ENCODE measurements at places on chromosomes 3 and 15. TPM values are rescaled to one million over a fixed set of nuclear protein-coding genes. Genes with fewer than 3 reads are reported as not detected.

DNA sequence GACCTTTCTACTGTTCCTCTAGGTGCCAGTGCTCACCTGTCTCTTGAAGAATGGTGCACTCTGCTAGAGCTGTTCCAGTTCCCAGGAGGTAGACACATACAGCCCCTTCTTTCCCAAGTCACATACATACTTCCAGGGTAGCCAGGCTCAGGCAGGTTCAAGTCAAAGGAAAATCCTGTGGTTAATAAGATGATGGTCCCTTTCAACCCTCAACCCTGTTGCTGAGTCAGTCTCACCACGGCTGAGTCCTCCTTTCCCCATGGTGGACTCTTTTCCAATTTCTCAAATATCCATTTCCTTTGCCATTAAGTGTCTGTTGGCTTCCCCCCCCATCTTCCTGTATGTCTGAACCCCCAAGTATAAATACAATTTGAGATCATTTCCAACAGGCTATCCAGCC, 56.1 kb upstream of the ACAN start:
- DNase-seq: no peak

DNA sequence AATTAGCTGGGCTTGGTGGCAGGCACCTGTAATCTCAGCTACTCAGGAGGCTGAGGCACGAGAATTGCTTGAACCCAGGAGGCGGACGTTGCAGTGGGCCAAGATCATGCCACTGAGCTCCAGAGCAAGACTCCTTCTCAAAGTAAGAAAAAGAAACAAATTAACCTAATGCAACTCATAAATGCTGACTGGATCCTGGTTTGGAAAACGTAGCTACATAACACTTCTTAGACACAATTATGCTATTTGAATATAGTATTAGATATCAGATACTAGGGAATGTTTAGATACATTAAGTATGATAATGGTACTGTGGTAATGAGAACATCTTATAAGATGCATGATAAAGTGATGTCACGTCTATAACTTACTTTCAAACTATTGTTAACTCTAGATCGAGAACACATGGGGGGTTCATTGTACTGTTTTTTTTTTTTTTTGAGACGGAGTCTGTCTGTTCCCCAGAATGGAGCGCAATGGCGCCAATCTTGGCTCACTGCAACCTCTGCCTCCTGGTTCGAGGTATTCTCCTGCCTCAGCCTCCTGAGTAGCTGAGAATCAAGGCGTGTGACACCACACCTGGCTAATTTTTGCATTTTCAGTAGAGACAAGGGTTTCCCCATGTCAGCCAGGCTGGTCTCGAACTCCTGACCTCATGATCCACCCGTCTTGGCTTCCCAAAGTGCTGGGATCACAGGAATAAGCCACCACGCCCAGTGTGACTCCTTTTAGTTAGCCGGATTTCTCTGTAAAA, 5.9 kb upstream of the ISY1 start:
- DNase-seq: no peak

- DNase-seq: no peak
These were observed 182.0 kb upstream of the RGMA start for GRCh38 chr15:93270937-93271467.

DNA sequence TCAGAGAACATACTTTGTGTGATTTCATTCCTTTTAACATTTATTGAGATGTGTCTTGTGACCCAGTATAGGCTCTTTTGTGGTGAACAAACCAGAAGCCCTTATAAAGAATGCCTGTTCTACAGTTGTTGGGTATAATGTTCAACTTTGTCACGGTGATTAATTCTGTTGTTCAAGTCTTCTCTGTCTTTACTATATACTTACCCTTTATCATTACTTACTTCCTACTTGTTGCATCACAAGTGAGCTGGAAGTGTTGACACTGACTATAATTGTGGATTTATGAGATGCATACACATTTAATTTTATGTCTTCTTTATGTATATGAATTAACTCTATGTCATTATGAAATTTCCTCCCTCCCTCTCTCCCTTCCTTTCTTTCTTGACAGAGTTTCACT, 59.7 kb upstream of the TBL1XR1 start:
- DNase-seq: no peak

GRCh38 chr15:50778086-50778485, 12.6 kb upstream of the SPPL2A start:
- no peak for DNase-seq

DNA sequence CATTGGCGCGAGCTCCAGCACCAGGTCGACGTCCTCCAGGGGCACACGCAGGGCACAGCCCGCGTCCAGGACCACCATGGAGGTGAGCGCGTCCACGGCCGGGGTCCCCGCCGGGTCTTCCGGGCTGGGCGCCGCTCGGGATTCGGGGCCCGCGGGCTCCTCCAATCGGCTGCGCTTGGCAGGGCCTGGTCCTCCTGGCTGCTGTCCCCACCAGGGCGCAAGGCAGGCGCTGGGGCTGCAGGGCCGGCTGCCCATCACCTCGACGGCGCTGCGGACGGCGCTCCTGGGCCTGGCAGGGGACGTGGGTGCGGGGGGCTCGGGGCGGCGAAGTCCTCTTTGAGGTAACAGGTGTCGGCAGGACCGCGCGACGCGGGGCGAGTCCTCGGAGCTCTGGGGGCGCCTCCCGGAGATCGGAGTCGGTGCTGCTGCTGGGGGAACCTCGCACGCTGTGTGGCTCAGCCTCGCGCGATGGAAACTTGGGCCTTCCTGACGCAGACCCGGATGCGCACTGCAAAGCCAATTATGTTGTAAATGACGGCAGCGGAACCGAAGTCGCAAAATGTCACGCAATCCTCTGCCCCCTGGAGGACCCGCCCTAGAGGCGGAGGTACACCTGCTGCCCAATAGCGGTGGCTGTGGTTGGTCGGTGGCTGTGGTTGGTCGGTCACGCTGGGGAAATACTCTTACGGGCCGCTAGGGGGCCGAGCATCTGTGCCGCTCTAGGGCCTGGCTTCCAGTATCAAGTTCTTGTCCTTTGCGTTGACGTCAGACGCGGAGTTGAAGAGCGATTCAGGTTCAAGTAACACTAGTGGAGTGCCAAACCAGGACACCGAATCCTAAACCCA, at the start of gene PRR23C:
PRR23C (minus strand) TSS at position 527 of the 845 bp plus-strand sequence; CDS start at position 255, 272 bp downstream.
- DNase-seq: no peak

GRCh38 chr15:45637552-45638033, 2.8 kb downstream of the SQOR start:
- DNase-seq: peak; percentile 23

DNA sequence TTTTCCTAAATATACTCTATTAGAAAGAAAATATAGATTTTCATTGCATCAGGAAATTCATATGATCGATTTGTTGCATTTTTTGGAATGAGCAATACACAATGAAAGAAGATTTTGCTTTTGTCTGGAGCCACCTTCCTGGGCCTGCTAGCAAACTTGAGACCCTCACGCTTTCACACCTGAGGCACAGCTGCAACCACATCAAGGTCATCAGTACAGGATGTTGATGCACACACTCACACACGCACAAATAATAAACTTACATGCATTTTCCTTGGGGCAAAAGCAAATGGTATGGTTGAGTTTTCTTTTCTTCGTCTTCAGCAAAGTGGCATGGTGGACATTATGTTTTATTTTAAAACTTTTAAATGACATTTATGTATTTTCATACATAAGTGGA, 64.8 kb upstream of the SATB1 start:
- peak; percentile 3 for DNase-seq

DNA sequence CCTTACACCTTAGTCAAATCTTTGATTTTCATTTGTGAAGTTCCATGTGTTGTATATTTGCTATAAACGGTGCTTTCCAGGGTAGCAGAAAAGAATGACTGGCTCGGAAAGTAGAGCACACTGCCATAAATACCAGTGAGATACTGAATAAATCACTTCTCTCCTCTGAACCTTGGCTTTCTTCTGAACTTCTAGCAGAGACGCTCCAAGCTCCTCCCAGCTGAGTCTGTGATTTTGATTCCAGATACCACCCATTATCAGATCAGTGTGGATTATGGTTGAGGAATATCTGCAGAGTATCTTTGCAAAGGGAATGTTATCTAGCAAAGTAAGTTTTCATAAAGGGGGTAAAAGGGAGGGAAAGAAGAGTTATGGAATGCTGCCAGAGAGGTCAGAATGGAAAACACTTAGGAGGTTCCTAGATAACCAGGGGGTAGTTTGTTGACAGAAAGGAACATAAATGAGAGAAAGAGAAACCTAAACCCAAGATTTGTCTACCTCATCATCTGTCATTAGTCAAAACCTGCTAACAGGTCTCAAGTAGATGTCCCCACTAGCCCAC, 98.5 kb upstream of the PSMD6 start:
- DNase-seq: no peak

GRCh38 chr3:16606398-16606797, 1.2 kb upstream of the DAZL start:
- no peak for DNase-seq

DNA sequence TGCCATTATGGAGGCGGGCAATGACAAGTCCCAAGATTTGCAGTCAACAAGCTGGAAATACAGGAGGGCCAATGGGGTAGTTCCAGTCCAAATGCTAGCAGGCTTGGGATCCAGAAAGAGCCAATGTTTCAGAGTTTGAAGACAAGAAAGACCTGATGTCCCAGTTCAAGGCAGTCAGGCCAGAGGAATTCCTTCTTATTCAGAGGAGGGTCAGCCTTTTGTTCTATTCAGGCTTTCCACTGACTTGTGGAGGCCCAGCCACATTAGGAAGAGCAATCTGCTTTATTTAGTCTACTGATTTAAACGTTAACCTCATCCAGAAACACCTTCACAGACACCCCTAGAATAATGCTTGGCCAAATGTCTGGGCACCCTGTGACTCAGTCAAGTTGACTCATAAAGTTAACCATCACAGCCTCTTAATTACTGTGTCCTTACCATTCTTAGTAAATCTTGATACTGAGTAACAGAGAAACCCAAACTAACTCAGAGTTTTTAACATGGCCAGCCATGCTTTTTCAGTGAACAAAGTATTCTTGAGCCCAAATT, 50.9 kb upstream of the NPHP3 start:
- DNase-seq: no peak

GRCh38 chr3:126127452-126127851, 43.5 kb upstream of the SLC41A3 start:
- DNase-seq: no peak

DNA sequence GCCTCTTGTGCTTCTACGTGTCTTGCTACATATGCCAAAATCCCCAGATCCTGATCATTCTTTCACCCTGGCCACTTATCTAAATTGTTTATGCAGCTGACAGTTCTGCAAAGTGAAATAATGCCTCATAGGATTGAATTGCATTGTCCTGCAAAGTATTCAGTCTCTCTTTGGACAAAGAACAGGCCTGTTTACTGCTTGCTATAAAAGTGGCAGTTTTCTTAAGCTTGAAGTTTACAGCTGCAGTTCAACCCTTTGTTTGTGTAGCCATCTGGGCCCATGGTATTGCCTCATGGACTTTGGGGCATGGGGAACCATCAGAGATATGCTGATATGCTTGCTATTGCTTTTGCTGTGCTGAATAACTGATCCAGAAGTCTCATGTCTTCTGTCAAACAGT, 523.2 kb downstream of the OTOL1 start:
- no peak for DNase-seq

DNA sequence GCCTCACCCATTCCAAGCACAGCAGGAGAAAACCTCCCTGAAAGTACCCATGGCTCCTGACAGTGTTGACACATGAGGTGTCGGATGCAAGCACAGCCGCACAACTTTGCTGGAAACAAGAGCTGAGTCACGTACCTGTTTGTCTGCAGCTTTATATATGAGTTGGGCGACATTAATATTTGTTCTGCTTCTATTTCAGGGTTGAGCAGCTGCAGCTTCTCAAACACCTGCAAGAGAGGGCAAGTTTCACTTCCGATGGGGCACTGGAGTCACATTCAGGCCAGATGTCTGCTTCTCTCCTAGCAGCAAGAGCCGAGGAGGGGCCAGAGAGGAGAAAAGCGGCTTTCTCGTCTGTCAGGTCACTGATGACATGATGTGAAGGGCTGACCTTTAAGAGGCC, 88.0 kb downstream of the NUP210 start:
- no peak for DNase-seq

DNA sequence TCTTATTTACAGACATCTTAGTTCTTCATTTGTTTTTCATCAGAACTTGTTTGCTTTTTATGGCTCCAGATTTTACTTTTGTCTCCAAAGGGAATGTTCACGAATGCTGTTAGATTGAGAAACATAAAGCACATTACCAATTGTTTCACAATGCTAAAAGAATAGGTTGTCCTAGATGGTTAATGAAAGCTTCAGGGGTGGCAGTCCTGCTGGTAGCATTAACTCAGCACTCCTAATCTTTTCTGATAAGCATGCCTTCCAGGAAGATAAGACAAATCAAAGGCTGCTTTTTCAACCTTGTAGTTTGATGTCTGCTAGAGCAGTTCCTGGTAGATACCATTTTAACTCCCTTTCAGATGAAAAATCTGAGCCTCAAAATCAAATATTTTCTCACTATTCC, 619.4 kb downstream of the PYDC2 start:
- DNase-seq: no peak

DNA sequence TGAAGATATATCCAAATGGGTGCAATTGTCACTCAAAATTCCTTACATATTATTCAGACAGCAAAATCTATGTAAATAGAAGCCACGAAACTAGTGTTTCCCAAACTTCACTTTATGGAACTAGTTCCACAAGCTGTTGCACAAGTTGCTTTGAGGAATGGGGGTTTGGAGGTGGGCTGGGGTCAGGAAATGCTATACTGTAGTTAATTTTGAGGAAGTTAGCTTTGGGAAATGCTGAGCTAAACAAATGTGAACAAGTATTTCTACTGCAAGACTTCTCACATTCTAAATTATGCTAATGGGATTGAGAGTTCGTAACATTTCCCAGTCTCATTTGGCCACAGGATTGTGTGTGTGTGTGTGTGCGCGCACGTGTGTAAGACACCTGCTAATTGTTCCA, 28.7 kb upstream of the SAMMSON start:
- DNase-seq: no peak

GRCh38 chr3:157868946-157869345, 237.3 kb downstream of the SHOX2 start:
- DNase-seq: no peak

GRCh38 chr3:42094691-42095391, 3.7 kb downstream of the TRAK1 start:
- no peak for DNase-seq

DNA sequence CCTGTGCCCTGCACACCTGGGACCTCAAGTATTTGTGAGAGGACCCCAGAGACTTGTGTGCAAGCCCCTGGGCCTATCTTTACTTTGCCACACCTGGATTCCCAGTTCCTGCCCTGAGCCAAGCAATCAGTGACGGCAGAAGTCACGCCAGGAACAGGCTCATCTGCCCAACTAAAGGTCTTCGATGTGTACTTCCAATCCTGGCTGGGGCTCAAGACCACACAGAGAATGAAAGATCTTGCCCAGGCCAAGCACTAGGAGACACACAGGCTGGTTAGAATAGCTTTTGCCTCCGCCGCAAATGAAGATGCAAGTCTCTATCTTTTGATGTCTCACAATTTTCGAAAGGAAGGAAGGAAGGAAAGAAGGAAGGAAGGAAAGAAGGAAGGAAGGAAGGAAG, 228.8 kb downstream of the OCA2 start:
- DNase-seq: no peak

The PARP14 gene
- total RNA-seq: 31.6 TPM

The GP5 gene
- 3.3 TPM for total RNA-seq

The A4GNT gene
- not detected for total RNA-seq

The EFHB gene
- 1.2 TPM for total RNA-seq

The BNC1 gene
- not detected for total RNA-seq

The GABRR3 gene
- total RNA-seq: not detected
